Inflammatory macrophage treated with lipopolysaccharide for 4 hours (primary cell): ENCODE measurements at places on chromosomes 6 and 20.

GRCh38 chr6:30955367-30956042 is 14.7 kb downstream of the MUCL3 start:
- peak; percentile 53 for DNase-seq

DNA sequence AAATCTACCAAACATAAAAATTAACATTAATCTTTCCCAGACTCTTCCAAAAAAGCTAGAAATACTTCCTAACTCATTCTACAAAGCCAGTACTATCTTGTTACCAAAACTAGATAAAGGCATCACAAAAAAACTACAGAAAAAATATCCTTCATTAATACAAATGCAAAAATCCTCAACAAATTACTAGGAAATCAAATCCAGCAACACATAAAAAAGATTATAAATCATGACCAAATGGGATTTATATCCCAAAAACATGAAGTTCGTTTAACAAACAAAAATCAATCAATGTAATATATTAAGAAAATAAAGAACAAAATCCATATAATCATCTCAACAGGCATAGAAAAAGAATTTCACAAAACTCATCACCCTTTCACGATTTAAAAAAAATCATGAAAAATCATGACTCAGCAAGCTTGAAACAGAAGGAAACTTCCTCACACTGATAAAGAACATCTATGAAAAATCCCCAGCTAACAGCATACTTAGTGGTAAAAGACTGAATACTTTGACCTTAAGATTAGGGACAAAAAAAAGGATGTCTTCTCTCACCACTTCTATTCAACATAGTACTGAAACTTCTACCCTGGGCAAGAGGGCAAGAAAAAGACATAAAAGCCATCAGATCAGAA is 43.2 kb downstream of the RANBP9 start:
- peak; percentile 69 for DNase-seq

GRCh38 chr20:35773154-35773751 is 1.4 kb downstream of the PHF20 start:
- peak; percentile 86 for DNase-seq

DNA sequence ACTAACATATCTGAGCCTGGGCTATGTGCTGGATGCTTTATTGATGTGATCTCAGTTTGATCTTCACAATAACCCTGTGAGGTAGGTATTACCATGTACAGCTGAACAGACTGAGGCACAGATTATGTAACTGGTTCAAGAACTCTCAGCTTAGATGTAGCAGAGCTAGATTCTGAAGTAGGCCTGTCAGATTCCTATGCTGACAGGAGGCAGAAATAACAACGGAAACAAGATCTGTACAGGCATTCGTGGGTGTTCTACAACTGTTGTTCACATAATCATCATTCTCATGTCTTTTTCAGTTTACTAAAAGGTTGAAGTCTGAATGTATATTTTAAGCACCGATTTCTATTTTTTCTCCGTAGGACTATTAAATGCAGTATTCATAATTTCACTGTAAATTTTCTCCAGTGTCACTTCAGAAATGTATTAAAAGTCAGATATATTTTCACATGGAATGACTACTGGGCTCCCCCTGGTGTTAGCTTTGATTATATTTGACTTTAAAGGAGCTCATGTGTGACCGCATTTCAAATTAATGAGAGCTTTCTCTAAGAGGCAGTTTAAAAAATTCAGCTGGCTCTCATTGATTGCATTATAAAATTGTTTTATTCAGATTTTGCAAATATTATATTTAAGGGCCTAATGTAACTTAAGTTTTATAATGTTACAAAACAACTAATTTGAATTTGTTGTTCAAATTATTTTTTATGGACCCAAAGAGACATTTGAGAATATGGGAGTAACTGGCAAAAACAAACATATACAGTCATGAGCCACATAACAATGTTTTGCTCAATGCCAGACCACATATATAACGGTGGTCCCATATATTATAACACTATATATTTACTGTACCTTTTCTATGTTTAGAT is 36.4 kb upstream of the SLC17A4 start:
- peak; percentile 20 for DNase-seq

- no peak for DNase-seq
These were observed 7.8 kb downstream of the CCDC170 start for GRCh38 chr6:151501511-151502136.

- DNase-seq, result no peak
These were observed 268.2 kb downstream of the TENT5A start for GRCh38 chr6:81484251-81484650.

GRCh38 chr6:47168180-47168579 is 126.0 kb upstream of the ADGRF1 start:
- peak; percentile 92 for DNase-seq

DNA sequence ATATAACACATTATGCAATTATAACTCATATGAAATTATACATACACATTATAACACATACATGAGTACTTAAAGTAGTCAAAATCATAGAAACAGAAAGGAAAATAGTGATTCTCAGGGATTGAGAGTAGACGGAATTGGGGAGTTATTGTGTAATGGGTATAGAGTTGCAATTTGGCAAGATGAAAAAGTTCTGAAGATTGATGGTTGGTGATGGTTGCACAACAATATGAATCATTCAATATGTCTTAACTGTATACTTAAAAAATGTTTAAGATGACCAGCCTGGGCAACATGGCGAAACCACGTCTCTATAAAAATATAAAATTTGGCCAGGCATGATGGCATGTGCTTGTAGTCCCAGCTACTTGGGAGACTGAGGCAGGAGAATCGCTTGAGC is 372.7 kb downstream of the CDKAL1 start:
- peak; percentile 90 for DNase-seq

GRCh38 chr6:1182722-1183521 is 129.0 kb upstream of the FOXQ1 start:
- no peak for DNase-seq

GRCh38 chr6:38489951-38490350 is 149.8 kb downstream of the BTBD9 start:
- DNase-seq, result no peak

GRCh38 chr6:29977425-29977727 is 35.0 kb downstream of the HLA-A start:
- no peak for DNase-seq

- DNase-seq, result no peak
These were observed 114.3 kb downstream of the DST start for GRCh38 chr6:56528412-56528841.

- DNase-seq, result no peak
These were observed 5.4 kb downstream of the MLN start for GRCh38 chr6:33798343-33798848.

GRCh38 chr6:35014786-35015185 is 125.7 kb downstream of the ANKS1A start:
- no peak for DNase-seq

GRCh38 chr20:24147479-24147878 is 158.9 kb upstream of the GGTLC1 start:
- DNase-seq, result no peak
